Activated CD8-positive, alpha-beta memory T cell treated with anti-CD3 and anti-CD28 coated beads for 4 hours (primary cell): ENCODE measurements at places on chromosomes 3 and 15.

GRCh38 chr15:69845159-69845558, 252.6 kb downstream of the TLE3 start:
- DNase-seq = no peak

GRCh38 chr15:91853511-91853947, at the start of gene SLCO3A1:
SLCO3A1 (plus strand) TSS chr15:91853708.
- peak; percentile 59 for DNase-seq

DNA sequence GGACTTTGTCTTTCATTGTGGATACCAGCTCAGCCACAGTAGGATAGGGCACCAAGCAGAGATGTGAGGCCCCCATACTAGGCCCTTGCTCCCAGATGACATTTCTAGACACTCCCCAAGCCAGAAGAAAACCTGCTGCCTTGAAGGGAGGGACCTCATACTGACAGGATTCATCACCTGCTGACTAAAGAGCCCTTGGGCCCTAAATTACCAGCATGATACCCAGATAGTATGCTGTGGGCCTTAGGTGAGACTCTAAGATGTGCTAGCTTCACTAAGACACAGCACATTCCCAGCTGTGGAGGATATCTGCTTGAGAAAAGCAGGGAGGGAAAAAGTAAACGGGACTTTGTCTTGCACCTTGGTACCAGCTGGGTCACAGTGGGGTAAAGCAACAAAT, 324.0 kb downstream of the TBL1XR1 start:
- no peak for DNase-seq

- no peak for DNase-seq
Observed at GRCh38 chr3:85710490-85710889, 751.7 kb downstream of the CADM2 start.

- no peak for DNase-seq
Observed at GRCh38 chr3:149954812-149955211, 15.9 kb downstream of the PFN2 start.

DNA sequence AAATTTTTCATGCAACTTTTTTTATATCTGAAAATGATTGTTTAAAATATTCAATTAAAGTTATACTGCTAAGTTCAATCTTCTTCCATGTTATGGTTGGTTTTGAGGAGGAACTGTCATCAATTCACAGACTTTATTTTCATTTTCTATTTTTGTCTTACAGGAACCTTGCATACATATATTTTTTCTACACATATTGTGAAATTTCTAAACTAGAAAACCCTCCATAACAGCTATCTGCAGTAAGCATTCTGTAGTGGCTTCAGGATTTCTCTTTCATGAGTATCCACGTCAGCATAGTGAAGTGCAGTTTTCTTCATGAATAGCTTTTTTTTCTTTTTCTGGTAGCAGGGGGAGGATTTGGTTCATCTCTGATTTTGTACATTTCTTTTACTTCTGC, 48.2 kb downstream of the ATR start:
- no peak for DNase-seq

GRCh38 chr15:60740787-60741354, 261.9 kb upstream of the ICE2 start:
- DNase-seq = no peak

GRCh38 chr3:100563228-100563627, 46.2 kb upstream of the ADGRG7 start:
- no peak for DNase-seq

- DNase-seq = no peak
Observed at GRCh38 chr15:90178468-90179435, 22.4 kb upstream of the SEMA4B start.

GRCh38 chr3:10530241-10530640, 24.9 kb upstream of the ATP2B2 start:
- DNase-seq = no peak

DNA sequence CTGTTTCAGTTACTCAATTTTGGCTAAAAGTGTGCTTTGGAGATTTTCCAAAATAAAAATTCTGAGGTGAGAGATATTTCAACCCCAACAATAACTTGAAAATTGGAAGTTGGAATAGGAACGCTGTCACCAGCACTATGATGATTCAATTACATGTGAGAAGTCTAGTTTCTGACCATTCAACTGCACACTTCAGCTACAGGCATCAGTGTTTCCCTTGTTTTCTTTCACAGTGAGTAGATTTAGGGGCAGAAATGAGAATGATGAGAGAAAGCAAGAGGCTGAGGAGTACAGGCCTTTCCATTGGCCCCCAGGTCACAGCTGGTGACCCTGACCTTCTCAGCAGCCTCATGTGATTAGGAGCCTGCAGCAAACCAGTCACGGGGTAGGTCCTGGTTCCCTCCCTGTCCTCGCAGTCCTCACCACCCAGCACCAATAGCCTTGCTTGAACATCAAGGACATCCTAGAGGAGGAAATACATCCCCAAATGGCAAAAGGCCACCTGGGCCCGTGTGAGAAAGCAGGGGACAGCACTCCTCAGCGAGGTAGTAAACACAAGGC, 10.0 kb upstream of the FILIP1L start:
- DNase-seq = no peak

- peak; percentile 85 for DNase-seq
Observed at GRCh38 chr3:114290911-114291901, 2.6 kb upstream of the TIGIT start.

- no peak for DNase-seq
Observed at GRCh38 chr15:63354821-63355650, 26.6 kb downstream of the CA12 start.

- DNase-seq = no peak
Observed at GRCh38 chr15:96340598-96341512, 10.4 kb downstream of the NR2F2 start.

DNA sequence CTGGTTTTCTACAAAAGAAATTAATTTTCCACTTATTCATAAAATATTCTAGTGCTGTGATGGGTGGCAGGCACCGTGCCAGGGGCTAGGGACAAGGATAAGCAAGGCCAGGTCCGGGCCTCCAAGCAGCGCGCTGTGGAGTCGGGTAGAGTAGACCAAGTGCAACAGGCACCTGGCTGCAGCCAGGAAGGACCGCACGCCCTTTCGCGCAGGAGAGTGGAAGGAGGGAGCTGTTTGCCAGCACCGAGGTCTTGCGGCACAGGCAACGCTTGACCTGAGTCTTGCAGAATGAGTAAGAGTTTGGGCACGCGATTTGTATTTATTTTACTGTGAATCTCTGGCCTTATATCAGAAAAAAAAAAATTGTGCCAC, at the start of gene CASR:
TSS of gene CASR (plus strand) at position 148 of the 372 bp plus-strand sequence. CDS start 70,522 bp downstream, outside the sequence.
- DNase-seq = no peak

DNA sequence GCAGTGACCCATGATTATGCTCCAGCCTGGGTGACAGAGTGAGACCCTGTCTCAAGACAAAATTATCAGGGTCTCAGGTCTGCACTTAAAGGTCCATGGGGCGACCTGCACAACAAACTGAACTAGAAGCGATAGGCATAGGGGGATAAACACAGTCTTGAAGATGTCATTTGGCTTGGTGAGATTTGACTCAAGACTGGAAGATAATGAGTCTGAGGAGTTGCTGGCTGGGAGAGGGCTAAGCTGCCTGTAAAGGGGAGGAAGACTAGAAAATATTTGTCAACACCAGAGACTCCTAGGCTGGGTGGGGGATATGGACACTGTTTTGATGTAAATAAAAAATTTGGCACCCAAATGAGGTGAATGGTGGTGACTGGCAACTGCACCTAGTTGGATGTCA, 19.8 kb downstream of the GHRL start:
- no peak for DNase-seq

- no peak for DNase-seq
Observed at GRCh38 chr3:187565701-187566100, 104.5 kb downstream of the SST start.

DNA sequence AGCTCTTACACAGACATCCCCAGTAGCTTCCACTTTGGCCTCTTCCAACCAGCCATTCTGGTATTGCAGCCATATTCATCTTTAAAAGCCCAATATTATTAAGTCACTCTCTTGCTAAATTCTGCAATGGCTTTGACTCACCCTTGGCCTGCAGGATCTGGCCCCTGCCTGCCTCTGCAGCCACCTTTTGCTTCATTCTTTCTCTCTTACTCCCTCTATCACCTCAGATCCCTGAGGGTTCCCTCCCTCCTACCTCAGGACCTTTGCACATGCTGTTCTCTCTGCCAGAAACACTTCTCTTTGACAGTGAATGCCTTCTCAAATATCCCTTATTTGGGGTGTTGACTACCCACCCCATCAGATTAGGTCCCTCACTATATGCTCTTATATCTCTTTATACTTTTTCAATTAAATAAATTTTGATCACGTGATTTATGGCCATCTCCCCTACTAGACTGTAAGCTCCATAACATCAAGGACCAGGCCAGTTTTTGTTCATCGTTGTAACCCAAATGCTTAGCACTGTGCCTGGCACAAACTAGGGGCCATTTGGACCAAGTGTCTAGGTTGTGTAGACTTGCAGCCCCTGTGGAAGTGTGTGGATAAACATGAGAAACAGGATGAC, 32.3 kb upstream of the UBE2Q2 start:
- DNase-seq = no peak

DNA sequence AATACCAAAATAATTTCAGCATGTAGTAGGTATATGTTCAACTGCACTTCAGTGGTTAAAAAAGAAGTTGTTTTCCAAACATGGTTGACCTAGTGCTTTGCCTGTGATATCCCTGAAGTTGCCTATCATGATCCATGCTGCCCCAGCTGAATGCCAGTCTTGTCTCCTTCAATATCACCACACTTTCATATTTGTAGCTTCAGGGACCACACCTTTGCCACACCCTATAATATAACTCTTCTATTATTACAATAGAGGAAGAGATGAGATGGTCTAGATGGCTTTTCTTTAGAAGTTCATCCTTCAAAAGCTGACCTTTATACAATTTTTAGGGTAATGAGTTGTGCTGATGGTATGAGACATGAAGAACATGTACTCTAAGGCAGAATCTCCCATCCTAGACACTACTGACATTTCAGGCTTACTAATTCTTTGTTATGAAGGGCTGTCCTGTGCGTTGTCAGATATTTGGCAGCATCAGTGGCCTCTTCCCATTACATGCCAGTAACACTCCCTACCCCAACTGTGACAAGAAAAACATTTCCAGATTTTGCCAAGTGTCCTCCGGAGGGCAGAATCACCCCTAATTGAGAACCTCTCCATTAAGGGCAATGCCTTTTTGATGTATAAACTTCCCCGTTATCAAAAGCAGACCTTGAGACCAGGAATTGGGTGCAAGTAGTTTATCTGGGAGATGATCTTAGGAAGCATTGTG, 76.2 kb upstream of the PLCL2 start:
- no peak for DNase-seq

- DNase-seq = no peak
Observed at GRCh38 chr3:71090207-71090606, 493.3 kb downstream of the FOXP1 start.

GRCh38 chr15:90646662-90647305, 70.4 kb upstream of the BLM start:
- no peak for DNase-seq

GRCh38 chr3:15258720-15259119, 52.7 kb downstream of the CAPN7 start:
- DNase-seq = no peak

DNA sequence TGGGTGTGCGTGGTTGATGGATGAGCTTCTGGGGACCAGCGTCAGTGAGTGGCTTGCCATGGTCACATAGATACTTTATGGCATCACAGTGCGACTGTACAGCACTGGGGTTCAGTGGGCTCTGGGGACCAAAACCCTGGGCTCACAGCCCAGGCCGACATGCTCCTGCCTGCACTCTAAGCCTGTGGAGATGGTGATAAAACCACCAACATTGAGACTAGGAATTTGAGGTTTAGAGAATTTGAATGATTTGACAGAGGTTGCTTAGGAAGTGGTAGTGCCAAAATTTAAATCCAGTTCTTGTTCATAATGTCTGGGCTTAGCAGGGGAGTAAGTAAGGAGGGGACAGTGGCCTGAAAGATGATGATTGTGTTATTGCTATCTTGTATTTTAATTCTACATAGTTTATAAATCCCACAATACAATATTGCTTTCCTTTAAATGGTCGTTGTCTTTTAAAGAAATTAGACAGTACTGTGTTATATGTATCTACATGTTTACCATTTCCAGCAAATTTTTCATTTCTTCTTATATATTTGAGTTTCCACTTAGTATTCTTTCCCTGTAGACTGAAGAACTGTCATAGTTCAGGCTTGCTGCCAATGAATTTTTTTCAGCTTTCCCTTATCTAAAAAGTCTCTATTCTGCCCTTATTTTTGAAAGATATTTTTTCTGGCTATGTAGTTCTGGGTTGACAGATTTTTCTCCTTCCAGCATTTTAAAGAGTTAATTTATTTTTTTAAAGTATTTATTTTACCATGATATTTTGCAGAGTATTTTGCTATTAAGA, 235.4 kb upstream of the RGMA start:
- no peak for DNase-seq

DNA sequence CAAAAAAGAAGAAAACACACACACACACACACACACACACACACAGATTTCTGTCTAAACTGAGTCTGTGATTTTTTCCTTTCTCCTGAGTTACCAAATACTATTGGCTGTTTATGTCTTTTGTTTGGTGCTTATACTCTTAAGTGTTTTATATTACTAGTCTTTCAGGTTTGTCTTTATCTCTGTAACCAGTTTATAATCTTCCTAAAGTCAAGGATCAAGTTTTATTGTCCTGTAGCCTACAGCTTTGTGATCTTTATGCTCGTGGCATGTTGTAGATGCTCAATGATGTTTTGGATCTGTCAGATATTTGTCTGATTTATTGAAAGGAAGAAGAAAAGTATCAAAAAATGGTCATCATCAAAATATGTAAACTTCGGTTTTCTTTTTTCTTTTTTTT, 4.6 kb downstream of the MAP2K5 start:
- no peak for DNase-seq

DNA sequence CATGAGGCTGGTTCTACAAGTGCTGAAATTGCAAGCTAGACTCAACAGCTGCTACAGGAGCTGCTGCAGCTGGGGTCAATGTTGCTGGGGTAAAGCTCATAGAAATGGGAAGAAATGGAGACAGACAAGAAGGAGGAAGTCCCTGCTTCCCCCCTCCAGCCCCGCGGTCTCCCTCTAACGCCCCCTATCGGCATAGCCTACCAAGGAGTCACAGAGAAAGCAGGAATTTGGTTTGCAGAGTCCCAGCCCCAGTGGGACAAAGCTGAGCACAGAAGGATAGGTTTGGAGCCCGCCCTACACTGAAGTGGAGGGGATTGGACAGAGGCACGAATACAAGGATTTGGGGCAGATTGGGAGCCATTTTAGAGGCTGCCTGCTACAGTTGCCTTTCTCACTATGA, 176.9 kb upstream of the ANKRD28 start:
- DNase-seq = no peak

- DNase-seq = no peak
Observed at GRCh38 chr3:47643092-47643491, 64.4 kb upstream of the CSPG5 start.

GRCh38 chr15:31365655-31366127, 39.1 kb downstream of the KLF13 start:
- DNase-seq = peak; percentile 61

GRCh38 chr3:46124216-46125177, 83.6 kb downstream of the CCR1 start:
- no peak for DNase-seq

DNA sequence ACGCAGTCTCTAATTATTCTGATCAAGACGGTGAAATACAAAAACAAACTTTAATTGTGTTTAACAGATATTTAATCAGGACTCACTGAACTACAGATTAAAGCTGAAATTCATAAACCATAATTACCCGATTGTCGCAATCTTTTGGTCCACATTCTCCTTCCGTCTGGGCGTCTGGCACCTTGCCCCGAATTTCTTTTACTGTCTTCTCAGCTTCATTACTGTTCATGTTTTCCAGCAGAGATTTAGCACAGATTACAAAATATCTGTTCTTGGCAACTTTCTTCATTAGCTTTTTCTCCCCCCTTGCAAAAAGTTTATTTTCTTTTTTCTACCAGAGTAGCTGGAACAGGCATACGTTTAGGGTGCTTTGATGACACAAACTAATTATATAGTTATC, 271.4 kb downstream of the TIGIT start:
- DNase-seq = no peak

- no peak for DNase-seq
Observed at GRCh38 chr15:92527197-92527596, 128.4 kb downstream of the FAM174B start.
